ENCODE measurements at places on chromosomes 2 and 18.

DNA sequence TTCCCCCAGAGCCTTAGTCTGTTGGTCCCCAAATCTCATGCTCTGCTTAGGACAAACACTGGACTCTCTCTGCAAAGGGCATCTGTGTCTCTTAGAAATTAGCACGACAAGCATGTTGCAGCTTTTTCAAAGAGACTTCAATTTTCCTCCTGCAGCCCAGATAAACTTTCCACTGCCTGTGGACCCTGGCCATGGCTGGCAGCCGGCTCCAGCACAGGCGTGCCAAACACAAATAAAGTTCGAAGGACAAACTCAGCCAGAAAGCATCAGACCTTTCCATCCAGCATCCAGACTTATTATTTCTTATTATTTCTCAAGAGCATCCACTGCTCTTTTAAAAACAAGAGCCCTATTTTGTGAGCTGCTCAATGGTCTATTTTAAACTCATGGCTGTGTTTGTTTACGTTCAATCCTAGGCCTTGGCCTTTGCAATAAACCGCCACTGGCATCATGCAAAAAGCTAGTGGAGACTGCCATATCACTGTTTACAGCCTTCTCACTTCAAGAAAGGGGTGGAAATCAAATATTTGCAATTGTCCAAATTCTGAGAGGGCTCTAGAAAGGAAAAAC, 300.8 kb downstream of the BCL11A start:
- no peak for DNase-seq

DNA sequence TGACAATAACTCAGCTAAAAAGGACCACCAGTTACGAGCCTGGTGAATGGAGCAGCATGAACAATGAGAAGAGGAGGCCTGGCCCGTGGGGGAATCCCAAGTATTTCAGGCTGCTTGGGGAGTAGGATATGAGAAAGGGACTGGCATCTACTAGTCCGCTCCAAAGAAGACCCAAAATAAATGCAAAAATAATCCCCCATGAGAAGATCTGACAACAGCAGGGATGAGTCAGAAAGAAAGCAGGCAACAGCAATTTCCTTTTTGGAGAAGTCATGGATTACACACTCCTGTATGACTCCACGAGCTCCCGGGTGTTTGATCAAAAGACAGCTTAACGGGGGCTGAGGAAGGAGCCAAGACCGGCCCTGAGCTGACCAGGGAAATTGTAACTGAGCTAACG, 111.4 kb downstream of the SOX11 start:
- no peak for DNase-seq

DNA sequence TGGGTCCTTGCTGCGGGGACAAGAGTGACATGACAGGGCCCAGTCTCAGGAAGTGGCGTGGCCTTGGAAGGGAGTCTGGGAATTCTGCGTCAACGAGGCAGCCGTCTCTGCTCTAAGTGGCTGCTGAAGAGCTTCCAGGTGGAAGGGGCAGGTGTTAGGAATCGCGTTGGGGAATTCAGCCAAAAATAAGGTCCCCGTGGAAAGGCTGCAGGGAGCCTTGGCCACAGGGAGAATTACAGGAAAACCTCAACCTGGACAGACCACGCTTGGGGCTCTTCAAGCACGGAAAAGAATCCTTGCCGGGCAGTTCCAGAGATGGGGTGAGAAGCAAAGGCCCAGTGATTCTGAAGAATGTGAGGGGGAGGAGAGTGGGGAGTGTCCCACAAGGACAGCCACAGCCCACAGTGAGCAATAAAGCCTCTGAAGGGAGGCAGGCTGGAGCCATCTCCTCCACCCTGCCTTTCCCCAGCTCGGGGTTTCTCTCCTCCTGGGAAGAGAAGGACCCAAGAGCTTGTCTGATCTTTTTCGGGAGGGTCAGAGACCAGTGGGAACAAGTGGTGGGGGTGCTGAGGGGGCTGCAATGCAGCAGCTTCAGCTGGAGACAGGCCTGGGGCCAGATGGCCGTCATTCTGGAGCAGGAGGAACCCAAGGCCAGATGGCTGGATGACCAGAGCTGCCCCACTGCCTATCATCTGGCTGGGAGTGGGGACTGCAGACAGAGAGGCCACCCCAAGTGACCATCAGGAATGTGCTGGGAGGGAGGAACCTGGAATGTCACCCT, 106.4 kb upstream of the SMAD2 start:
- no peak for DNase-seq

DNA sequence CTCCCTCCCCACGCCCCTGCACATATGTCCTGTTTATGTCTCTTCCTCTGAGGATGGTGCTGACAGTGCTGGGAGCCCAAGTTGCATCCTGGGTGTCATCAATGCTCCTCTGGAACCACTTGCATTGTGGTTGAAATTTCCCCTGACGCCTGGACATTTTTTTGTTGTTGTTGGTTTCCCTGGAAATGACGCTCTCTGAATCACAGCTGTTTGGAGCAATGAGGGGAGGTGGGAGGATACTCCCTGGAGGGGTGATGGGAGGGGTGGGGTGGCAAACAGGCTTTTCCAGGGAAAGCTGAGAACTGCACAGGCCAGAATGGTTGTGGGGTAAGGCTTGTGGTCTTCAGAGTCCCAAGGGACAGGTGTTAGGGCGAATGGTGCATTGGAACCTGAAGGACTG, 29.6 kb downstream of the CELF4 start:
- no peak for DNase-seq

GRCh38 chr18:36177913-36178312, 9.4 kb upstream of the MOCOS start:
- DNase-seq = no peak

- DNase-seq = no peak
Observed at GRCh38 chr18:22703883-22704585, 229.1 kb upstream of the RBBP8 start.

DNA sequence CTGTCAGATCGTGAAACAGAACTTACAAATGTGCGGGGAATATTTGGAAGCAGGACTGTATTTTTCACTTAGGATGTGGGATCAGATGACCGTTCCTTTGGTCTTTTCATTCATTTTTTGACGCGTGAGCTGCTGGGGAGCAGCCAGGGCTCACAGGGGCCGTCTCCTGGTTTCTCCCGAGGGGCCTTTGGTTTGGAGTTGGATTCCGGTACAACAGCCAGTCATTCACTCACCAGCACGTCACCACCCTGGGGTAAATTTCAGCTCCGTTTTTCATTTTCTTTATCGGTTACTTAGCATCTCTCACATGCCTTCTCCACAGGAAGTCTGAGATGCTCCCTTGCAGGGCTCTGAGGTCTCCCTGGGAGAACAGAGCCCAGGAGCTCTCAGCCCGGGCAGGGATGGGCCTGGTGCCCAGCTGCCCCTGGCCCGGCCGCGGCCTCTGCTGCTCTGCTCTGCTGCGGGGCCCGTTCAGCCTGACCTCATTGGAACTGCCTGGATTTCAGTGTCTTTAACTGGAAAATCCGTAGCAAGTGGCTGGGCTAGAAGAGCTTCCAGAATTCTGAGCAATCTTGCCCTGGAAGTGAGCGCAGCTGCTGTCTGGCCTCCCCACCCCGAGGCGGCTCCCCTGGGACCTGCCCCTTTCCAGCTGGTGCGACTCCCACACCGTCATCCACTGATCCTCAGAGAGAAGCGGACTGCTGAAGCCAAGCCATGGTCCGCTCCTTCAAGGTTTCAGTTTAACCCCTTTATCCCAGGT, 335.6 kb downstream of the EIPR1 start:
- DNase-seq = no peak

DNA sequence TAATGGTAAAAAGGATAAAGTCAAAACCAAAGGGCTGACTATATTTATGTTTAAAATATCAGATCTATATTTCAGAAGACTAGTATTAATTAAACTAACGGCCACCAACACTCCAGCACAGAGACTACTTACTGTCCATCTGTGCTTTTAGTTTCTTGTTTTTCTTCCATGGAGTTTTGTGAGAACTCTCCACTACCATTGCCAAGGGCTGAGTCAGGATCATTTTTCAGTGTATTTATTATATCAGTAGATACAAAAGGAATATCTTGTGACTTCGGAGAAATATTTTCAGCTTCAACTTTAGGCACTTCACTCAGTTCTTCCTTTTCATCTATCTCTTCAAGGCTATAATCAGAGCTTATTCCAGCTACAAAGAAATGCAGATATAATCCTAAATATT, 79.1 kb upstream of the GRB14 start:
- DNase-seq = no peak

Measured in stimulated activated CD8-positive, alpha-beta memory T cell treated with anti-CD3 and anti-CD28 coated beads, Interleukin-4, amount 100 ng/mL, for 4 hours (primary cell).